ACHN (cell line): ENCODE measurements at places on chromosomes 6 and 20.

DNA sequence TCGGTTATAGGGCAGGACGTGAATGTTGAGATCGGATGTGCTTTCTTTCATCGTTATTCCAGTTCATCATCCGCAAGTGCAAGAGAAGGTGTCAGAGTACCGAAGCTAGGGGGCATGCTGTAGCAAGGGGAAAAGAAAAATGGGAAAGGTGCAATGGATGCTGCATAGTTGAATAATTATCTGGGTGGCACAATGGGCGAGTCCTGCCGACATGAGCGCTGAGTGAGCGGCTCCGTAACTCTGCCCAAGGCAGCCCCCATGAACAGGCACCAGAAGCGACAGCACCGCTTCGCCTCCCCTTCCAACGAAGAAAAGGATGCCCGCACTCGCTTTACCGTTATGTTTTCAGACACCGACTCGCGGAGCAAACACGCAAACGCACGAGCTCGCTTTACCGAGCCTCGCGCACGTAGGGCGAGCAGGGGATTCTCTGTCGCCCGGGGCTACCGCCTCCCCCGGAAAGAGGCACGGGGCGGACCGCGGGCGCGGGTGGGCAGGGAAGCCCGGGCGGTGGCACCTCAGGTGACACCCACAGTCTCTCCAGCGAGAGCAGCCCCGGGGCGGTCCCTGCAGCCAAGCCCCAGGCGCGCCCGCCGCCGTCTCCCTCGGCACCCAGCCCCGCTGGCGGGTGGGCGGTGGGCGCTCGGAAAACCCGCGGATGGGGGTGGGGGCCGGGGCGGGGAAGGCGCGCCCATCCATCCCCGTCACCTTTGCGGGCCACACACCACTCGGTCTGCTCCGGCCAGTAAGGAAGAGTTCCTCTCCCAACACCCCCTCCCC lies 654 bp downstream of the WASF1 start:
- DNase-seq: peak; percentile 80

DNA sequence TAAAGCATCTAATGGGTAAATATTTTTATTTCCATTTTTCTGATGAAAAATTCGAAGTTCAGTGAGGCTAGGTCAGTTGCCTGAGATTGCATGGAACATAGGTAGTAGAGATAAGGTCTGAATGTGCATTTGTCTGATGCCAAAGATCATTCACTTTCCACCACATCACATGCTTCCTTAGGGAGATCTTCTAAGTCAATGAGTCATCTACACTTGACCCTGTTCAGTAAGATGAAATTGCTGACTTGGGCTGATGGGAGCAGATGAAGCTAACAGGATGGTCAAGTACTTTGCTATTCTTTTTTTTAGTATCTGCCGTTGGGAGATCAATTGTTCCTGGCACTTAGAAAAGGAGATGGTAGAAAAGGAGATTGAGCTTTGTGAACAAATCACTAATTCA lies 511.3 kb downstream of the PHF3 start:
- no peak for DNase-seq

DNA sequence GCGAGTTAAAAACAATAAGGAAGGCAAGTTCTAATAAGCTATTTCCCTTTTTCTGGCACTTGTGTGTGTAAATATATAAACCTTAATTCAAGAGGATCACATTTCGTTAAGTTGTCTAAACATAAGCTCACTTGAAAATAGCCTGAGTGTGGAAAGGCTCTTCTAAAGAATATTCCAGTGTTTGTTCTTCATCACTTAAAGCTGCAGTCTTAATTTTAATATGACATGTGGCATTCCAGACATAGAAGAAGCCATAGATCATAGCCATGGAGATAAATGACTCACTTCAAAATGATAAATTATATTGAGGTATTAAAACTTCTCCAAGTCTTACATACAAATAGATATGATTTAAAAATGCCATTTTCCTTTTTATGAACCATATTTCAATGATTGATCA lies 42.1 kb downstream of the IYD start:
- no peak for DNase-seq

- no peak for DNase-seq
Measured at GRCh38 chr6:110332281-110332680, 25.9 kb downstream of the METTL24 start.

- DNase-seq: no peak
Measured at GRCh38 chr6:85137865-85138264, 312.0 kb upstream of the NT5E start.

DNA sequence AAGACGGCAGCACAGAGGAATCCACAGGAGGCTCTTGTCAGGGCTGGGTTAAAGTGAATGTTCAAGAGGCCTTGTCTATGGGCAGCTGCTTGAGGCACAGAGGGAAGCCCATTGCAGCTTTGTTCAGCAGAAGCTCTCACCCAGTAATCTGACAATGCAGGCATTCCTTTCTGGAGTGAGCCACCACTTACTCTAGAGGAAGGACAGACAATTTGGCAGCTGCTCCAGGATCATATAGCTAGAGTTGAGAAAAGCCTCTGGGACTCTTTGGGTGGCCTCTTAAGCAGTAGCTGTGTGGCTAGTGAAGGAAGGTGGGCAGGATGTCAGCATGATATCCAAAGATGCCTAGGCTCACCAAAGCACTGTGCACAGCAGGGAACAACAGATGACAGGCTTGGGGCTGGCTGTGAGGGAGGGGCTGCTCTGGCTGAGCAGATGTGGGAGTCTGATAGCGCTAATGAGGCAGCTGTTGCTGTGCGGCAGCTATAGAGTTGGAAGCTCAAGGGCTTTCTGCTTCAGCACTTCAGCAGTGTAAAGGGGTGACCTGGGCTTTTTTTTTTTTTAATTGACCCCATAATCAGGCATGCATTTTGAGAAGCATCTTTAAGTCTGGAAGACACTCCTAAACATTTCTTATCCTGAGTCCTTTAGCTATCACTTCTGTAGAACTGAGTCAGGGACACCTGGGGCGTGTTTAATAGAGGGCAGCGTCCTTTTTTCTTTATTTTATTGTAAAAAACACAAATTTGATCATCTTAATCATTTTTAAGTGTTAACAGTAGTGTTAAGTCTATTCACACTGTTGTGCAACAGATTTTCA lies 27.2 kb downstream of the CMTR1 start:
- DNase-seq: no peak

DNA sequence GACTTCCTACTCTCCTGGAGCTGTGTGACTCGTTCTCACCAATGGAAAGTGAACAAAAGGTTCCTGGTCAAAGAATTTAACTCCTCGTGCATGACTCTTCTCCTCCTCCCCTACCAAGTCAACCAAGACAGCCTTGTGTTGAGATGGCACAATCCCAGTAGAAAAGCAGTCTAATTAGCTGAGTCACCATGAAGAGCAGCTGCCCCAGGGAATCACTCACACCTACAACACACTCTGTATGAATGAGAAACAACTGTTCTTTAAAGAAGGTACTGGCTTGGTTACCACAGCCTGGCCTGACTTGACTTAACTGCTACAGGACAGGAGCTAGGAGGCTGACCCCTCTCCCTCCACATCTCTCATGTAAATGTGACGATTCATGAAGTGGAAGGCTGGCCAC lies 2.9 kb upstream of the HLA-DOB start:
- peak; percentile 72 for DNase-seq

DNA sequence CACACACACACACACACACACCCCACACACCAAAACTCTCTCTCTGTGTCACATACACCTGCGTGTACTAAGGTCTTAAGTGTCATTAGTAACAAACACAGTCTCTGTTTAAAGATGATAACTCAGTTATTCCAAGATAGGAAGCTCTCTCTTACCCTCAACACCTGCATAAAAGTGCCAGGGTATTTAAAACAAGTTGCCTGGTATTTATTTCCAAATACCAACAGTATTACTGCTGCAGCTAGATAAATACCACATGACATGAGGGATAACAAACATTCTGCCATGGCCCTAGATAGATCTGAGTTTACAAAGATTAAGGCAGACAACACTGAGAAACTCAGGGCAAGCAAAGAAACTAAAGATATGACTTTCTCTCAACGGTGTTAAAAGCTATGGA lies 118.5 kb downstream of the SIM1 start:
- DNase-seq: no peak

GRCh38 chr20:41003143-41003935 lies 25.3 kb upstream of the TOP1 start:
- peak; percentile 63 for DNase-seq

DNA sequence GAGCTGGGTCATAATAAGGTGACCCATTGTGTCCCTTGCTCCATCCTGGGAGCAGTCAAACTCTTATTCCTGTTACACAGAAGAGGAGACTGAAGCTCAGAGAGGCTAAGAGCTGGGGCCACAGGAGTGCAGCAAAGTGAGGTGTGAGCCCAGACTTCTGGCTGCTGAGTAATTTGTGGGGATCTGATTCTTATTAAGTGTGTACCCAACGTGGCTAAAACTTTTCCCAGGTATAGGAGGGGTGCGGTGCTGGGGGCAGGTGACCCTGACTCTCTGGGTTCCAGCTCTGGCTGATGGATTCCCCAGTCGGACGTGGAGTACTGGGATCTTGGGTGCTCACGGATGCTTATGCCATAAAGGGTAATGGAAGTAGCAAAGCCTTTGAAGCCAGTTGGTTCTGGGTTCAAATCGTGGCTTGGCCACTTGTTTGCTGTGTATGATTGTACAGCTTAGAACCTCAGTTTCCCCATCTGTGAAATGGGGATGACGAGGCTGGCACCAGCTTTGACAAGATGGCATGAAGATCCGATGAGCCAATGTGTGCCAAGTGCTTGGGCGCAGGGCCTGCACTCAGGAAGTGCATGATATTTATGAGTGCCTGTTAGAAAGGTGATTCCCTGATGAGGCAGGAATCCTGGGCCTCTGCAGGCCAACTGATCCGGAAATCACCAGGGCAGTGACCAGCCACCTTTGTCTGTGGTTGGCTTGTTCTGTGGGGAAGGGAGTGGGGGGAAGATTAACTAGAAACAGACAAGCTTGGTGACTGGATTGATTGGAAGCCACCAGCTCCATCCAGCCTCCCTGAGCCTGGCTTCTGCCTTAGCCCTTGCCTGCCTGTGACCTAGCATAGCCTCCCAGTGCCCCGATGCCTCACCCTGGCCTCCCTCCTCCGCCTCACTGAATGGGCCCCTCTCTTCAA lies 6.0 kb downstream of the SRC start:
- DNase-seq: no peak

DNA sequence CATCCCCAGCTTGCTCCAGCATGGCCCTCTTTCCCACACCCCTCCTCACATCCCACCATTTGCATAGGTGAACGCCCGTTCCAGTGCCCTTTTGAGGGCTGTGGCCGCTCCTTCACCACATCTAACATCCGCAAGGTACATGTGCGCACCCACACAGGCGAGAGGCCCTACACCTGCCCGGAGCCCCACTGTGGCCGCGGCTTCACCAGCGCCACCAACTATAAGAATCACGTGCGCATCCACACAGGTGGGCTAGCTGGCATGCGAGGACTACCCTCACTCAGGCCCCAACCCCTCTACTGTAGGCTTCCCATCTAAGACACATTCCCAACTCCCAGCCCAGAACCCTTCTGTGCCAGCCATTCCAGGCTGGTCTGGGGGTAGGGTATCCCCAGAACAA lies 6.1 kb upstream of the DEF6 start:
- no peak for DNase-seq

- DNase-seq: no peak
Measured at GRCh38 chr6:165968408-165968807, 199.2 kb downstream of the TBXT start.
